ENCODE measurements at places on chromosomes 3 and 15. TPM values are rescaled to one million over a fixed set of nuclear protein-coding genes. Genes with fewer than 3 reads are reported as not detected.

DNA sequence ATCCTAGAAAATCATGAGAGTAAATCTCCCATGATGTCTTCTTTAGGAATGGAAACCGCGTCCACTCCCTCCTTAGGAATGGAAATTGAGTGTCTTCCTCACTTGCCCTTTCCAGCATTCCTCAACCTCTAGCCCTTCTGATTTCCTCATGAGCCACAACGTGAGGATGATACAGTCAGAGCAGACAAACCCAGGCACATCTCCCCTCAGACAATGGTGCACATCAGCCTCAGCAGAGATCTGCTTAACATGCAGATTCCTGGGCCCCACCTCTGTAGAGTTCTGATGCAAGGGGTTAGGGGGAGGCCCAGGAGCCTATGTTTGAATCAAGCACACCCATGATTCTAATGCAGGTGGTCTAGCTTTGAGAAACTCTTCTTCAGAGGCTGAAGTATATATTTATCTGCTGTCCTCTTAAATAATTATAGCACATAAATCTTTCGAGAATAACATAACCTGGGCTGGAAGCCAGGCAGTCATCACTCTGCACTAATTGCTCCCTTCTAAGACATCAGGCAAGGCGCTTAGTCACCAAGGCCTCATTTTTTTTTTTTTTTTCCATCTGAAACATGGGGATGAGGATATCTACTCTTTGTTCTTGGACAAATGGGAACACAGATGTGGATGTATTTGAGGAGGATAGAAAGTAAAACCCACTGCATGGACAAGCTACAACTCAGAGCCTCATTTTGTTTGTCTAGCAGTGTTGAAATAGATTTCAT, 81.7 kb downstream of the PRICKLE2 start:
- no peak for DNase-seq

DNA sequence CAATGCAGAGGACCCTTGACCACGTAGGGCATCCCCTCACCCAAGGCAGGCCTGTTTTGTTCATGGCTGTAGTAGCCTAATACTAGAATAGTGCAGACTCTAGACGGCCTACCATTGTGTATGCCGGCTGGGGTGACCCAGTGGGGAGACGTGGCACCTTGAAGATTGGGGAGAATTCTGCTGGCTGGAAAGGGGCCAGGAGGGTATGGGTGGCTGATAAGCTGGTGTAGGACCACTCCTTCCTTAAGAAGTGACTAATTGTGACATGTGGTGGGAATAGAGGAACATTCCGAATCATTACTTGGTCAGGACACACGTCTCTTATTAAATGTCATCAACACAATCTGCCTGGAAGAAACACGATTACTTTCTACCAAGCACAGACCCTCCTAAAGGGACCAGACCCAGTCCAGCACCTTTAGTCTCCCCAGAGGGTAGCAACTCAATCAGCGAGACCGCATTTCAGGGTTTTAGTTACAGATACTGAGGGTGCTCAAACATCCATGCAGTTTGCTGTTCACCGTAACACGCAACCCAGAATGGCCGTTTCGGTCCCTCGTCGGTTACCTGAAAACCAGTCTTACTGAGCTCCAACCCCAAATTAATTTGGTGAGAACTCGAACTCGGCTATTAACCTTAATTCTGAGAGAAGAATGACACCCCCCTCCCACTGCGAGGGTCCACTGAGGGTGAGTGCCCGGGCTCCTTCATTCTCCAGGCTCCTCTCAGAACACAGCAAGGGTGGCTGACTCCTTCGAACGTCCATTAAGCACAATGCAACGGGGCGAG, 1.6 kb upstream of the KLF13 start:
- DNase-seq, result no peak

DNA sequence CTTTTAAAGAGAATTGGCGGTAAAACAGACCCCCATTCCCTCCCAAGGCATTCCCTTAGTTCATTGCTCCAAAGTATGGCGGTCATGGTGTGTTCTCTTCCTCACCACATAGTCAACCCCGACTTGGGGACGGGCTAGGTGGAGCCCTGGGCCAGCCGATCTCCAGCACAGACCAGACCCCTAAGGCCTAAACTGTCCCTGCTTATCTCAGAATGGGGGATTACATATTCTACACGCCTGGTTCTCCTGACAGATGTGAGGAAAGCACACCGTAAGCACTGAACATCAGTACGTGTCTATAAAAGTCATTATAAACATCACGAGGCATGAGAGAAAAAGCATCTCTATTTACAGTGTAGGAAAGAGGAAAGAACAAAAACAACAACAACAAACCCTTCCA, 244.5 kb upstream of the STT3B start:
- DNase-seq, result no peak

- DNase-seq, result no peak
Measured at GRCh38 chr15:80002267-80002666, 31.3 kb upstream of the BCL2A1 start.

GRCh38 chr3:18740631-18741583, 315.8 kb upstream of the SATB1 start:
- peak; percentile 50 for DNase-seq

DNA sequence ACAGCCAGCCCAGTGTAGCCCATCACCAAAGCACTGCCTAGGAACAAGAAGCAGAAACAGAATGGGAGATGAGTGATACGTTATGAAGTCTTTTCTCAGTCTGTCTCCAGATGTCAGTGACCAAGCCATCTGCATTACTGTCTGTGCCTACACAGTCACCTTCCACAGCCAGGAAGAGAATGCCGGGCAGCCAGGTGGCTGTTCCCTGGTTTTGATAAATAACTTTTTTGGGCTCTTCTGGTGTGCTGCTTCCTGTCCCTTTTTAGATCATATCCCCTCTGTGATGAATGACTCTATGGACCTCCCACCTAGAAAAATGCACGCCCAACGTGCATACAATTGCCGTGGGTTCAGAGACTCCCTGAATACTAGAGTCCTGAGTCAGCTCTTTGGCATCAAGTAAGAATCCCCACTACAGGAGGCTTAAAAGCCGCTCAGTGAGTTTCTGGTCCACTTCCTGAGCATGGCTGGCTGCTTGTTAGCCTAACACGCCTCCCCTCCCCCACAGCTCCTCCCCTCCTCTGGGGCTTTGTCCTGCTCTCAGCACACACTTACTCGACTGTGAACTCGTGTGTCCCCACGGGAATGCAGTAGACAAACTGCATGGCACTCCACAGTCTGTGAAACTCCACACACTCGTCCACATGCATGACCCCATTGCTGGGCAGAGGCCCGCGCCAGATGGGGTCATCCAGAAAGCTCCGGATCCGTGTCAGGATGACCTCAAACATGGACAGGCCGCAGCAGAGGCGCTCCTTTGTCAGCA, 34.7 kb downstream of the NIPA2 start:
- no peak for DNase-seq

DNA sequence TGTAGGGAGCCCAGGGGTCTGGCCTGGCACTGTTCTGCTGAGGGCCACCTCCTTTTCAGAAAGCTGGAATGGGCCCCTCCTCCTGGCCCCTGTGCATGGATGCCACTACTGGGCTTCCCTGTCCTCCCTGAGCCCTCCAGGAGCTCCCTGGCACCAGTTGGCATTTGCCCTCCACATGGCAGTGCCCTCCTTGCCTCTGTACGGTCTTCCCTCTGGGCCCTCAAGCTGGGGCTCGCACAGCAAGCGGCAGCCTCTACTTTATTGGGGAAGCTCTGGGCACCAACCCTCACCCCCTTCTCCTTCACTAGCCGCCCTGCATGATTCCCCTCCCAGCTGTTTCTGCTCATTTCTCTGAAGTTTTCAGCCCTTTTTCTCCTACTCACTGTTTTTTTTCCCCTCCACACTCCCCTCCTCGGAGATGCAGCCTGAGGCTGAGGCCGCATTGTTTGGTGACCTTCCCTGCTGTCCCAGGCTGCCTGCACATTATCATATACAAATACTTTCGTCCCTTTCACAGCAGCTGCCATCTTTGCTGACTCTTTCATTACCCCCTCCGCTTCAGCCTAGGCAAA, 127.3 kb downstream of the EEFSEC start:
- DNase-seq, result no peak

- no peak for DNase-seq
Measured at GRCh38 chr3:50708620-50709019, 33.9 kb downstream of the DOCK3 start.

GRCh38 chr15:60297047-60297446, 100.7 kb downstream of the ANXA2 start:
- DNase-seq, result no peak

- no peak for DNase-seq
Measured at GRCh38 chr3:60081381-60082095, 1031.7 kb upstream of the CFAP20DC start.

GRCh38 chr3:116233711-116234357, 211.5 kb downstream of the LSAMP start:
- no peak for DNase-seq

DNA sequence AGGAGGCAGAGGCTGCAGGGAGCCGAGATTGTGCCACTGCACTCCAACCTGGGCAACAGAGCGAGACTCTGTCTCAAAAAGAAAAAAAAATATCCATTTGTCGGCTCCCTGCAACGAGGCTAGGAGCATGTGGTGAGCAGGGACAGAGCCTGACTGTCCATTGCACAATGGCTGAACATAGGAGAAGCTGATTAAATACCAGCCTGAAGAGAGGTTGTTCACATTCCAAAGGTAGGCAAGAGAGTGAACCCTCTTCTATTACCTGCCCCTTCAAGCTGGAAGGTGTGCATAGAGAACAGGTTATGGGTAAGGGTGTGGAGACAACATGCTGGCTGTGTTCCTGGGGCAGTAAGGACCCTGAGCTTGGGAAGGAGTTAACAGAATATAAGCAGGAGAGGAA, 78.7 kb downstream of the DAPK2 start:
- no peak for DNase-seq

- DNase-seq, result no peak
Measured at GRCh38 chr3:171774521-171774920, 35.8 kb downstream of the PLD1 start.

DNA sequence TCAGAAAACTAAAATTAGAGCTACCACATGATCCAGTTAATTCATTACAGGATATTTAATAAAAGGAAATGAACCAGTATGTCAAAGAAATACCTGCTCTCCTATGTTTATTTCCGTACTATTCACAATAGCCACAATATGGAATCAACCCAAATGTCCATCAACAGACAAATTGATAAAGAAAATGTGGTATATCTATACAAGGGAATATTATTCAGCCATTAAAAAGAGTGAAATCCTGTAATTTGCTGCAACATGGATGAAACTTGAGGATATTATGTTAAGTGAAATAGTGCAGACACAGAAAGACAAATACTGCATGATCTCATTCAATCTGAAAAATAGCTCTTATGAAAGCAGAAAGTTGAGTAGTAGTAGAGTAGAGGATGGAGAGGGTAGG, 33.7 kb upstream of the ALCAM start:
- DNase-seq, result no peak

DNA sequence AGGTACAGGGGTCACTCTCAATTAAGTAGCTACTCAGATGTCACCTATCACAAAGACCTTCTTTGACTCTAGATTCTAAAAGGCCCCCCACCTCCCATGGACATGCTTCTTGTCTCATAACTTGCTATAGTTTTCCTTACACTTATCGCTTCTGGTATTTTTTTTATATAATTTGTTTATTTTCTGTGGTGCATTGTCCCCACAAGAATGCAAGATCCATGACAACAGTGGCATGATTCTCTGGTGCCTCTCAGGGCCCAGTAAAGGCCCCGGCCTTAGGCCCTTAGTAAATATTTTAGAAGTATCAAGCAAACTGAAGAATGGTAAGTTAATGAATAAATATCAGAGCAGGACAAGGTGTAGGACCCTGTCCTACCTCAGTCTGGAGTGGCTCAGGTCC, 248.6 kb downstream of the CBLB start:
- no peak for DNase-seq

GRCh38 chr3:158571969-158572765, 1.2 kb downstream of the MLF1 start:
- DNase-seq, result no peak

GRCh38 chr3:53547327-53547726, 52.9 kb downstream of the CACNA1D start:
- DNase-seq, result no peak

DNA sequence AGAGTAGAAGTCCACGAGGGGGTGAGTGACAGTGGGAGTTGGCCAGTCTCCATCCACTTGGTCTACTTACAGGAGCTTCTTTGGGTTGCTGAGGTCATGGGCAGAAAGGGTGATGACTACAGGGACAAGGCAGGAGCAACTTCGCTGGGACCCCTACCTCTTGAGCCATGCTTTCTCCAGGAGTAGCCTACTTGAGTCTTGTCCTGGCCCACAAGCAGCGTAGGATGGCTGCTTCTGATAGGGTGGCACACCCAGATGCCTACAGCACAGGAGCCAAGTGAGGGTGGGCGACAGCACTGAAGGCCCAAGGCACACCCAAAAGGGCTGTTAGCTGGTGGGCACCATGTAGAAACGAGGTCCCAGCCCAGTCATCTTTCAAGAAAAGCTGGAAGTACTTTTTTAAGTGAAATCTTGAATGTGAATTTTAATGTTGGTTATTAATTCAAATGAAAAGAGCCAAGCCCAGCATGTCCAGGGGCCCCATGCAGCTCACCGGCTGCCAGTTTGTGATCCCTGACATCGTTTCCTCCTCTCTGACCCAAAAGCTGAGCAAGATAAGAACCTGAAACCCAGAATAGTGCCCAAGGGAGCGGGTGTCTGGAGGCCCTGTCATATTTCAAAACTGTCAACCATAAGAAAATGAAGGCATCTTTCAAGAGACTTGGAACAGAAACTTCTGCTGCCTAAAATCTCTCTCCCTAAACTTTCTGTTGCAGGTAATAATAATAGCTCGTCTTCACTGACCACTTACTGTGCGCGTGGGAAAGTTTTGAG, 2.2 kb upstream of the CPEB1 start:
- no peak for DNase-seq

GRCh38 chr3:197906850-197907187, 43.2 kb upstream of the RPL35A start:
- no peak for DNase-seq

- no peak for DNase-seq
Measured at GRCh38 chr3:120424506-120424905, 26.3 kb downstream of the FSTL1 start.

DNA sequence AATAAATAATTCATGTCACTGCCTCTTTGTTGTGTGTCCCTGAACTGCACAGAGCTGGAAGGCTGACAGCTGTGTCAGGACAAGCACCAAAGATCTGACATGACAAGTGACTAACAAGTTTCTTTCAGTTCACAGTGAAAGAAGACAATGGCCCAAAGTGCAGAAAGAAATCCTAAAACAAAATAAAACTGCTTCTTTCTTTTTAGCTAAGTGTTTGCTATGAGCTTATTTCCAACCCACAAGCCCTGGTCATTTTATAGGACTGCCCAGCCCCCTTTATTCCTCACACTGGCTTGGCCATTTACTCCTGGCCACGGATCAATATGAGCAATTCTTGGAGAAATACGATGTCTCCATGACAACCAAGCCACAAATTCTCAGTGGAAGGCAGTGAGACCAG, 238.5 kb downstream of the WDR72 start:
- DNase-seq, result no peak

ITIH3 gene
- 6.8 TPM for total RNA-seq

ISLR2 gene
- 1.2 TPM for total RNA-seq

EIF2B5 gene
- total RNA-seq, result 32.2 TPM

SAXO2 gene
- 1.9 TPM for total RNA-seq

BFSP2 gene
- total RNA-seq, result not detected

HCLS1 gene
- 66.8 TPM for total RNA-seq

MESP1 gene
- total RNA-seq, result 0.63 TPM

UBA7 gene
- 45.2 TPM for total RNA-seq

SNTN gene
- not detected for total RNA-seq

LTK gene
- 1.1 TPM for total RNA-seq

GOLGA8Q gene
- 5.7 TPM for total RNA-seq

IRAK2 gene
- 7.1 TPM for total RNA-seq

HOMER2 gene
- 7.1 TPM for total RNA-seq

FRMD5 gene
- total RNA-seq, result 0.39 TPM

FMN1 gene
- total RNA-seq, result 18.4 TPM
